ENCODE measurements at places on chromosomes 12 and 14. TPM values are rescaled to one million over a fixed set of nuclear protein-coding genes. Genes with fewer than 3 reads are reported as not detected.

DNA sequence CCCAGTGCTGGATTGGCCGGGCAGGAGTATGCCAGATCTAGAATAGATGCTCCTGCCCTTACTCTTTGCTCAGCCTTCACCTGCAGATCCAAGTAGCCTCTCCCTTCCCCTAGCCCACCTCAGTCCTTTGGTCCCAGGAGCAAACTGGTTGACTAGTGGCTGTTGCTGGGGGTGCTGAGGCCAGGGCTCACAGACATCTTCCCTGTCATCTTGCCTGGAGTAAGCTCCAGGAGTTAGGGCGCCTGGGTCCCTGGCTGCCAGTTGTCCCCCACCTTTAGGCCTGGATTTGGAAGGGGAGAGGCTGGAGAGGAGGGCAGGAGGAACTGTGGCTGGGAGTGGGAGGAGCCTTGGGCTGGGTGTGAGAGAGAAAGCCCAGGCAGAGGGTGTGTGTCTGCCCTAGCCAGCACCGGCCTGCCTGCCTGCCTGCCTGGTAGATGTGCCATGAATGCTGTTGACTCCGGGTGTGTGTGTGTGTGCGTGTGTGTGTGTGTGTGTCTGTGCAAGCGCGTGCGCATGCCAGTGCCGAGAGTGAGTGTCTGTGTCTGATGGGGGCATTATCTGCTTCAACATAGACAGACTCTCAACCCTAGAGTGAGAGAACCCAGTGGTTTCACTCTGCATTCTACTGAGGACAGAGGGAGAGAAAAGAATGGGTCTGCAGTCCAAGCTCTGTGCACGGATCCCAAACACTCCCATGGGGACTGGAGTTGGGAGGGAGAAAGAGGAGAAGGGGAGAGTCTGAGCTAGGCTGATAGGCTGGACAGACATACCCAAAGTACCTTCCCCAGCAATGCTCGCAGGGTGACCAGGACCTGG, 845 bp upstream of the RARG start:
- H3K27me3 ChIP-seq = peaks cover 13% of the 10 kb centered on the region
- peaks cover 48% of the 10 kb centered on the region for H3K4me1 ChIP-seq
- no peaks in the 10 kb centered on the region for H3K36me3 ChIP-seq
- peak overlapping the region; percentile 89 for H3K4me3 ChIP-seq

GRCh38 chr12:3055026-3055703, 22.0 kb upstream of the TSPAN9 start:
- H3K4me1 ChIP-seq = no peaks in the 10 kb centered on the region
- no peaks in the 10 kb centered on the region for H3K36me3 ChIP-seq
- H3K27ac ChIP-seq = no peak overlapping the region
- no peak overlapping the region for H3K4me3 ChIP-seq
- peaks cover 2% of the 10 kb centered on the region for H3K27me3 ChIP-seq

- H3K36me3 ChIP-seq = no peaks in the 10 kb centered on the region
- no peak overlapping the region for H3K27ac ChIP-seq
- DNase-seq = no peak
- H3K4me3 ChIP-seq = no peak overlapping the region
Observed at GRCh38 chr14:79465651-79466050, 745.7 kb downstream of the DIO2 start.

- DNase-seq = no peak
- peaks cover 55% of the 10 kb centered on the region for H3K4me1 ChIP-seq
- peak overlapping the region; percentile 92 for H3K27ac ChIP-seq
- no peaks in the 10 kb centered on the region for H3K36me3 ChIP-seq
Observed at GRCh38 chr12:1691123-1692007, 495 bp downstream of the ADIPOR2 start.

DNA sequence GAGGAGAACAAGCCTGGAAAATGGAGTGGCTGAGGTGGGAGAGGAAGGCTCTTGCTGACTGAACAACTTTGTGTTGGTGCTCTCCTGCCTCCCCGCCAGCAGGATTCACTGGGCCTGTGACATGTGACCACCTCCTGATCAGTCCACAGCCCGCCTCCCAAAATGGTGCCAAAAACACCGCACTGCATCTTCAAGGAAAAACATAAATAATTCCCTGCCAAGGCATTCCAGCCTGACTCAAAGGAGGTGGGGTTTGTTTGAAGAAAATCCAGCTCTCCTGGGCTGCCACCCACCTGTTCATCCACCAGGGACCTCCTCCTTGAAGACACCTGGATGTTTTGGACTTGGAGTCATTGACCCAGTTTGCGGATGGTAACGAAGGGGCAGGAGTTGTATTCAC, 83.8 kb upstream of the PIWIL1 start:
- H3K27ac ChIP-seq = no peak overlapping the region
- H3K4me3 ChIP-seq = no peak overlapping the region
- no peaks in the 10 kb centered on the region for H3K4me1 ChIP-seq

GRCh38 chr12:1073652-1074051, 82.6 kb downstream of the ERC1 start:
- no peaks in the 10 kb centered on the region for H3K4me1 ChIP-seq
- H3K27me3 ChIP-seq = no peaks in the 10 kb centered on the region
- no peak for DNase-seq

GRCh38 chr14:23294734-23295561, 7.7 kb downstream of the PPP1R3E start:
- peaks cover 4% of the 10 kb centered on the region for H3K36me3 ChIP-seq
- H3K4me1 ChIP-seq = peaks cover 23% of the 10 kb centered on the region
- DNase-seq = peak; percentile 60

DNA sequence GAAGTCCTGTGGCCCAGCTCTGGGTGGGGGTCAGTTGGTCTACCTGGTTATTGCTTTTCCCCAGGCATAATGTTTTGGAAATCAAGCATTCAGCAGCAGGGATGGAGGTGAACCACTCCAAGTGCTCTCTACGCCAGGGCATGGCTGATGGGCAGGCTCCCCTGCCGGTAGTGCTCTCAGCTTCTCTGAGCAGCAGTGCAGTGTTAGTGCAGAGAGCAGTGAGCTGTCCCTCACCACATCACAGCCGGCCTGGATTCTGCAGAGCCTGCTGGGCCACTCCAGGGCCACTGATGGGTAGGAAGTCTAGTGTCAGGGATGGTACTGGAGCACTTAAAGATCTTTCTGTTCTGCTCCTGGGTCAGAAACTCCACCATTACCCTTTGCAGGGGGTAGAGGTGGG, 151.1 kb downstream of the CALM1 start:
- no peak for DNase-seq
- H3K27ac ChIP-seq = no peak overlapping the region
- H3K4me1 ChIP-seq = no peaks in the 10 kb centered on the region
- H3K27me3 ChIP-seq = no peaks in the 10 kb centered on the region
- H3K36me3 ChIP-seq = no peaks in the 10 kb centered on the region

DNA sequence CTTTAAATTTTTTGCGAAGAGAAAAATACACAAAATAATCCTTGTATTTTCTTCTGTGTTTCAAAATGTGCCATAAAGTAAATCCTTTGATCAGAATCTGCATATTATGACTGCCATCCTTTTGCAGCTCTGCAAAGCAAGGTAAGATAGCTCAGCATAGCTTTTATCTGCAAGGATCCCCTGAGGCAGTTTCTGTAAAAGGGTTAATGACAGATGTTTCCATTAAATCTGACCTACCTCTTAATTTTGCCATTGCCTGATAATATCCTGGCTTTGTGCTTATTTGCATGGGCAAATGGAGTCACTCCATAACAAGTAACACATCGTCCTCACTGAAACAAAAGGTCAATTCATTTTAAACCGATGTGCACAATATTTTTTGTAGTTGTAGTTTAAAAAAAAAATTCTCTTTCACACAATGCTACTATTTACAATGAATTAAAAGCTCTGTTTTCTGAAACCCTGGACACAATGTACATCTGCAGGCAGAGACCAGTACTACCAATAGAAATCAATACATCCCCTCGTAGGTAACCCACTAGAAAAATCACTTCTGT, 108.5 kb upstream of the SOX5 start:
- DNase-seq = no peak
- no peaks in the 10 kb centered on the region for H3K4me1 ChIP-seq
- no peak overlapping the region for H3K27ac ChIP-seq
- no peak overlapping the region for H3K4me3 ChIP-seq
- H3K27me3 ChIP-seq = no peaks in the 10 kb centered on the region

DNA sequence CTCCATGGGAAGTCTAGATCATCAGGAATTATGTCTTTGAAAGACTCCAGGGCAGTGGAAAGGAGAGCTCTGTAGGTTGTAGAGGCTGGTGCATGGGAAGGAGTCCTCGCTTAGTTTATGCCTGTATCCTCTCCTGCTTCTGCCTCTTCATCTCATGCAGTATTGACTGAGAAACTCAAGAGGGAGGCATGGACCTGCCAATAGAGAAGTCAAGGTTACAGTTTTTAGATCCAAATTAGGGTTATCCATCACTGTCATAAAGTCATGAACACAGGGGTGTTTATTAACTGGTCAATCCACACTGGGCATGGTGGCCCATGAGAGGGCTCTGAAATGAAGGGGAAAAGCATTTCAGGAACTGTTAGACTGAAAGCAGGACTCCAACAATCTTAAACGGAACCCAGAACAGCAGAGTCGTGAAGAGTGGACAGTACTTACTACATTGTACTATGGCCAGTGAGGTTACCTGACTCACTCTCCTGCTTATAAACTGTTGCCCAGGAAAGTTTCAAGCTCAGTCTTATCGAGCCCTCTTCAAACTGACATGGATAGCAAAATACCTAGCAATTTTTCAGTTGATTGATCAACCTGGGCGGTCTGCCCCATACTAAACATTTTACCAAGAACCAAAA, 30.1 kb upstream of the DHRS7 start:
- H3K4me1 ChIP-seq = no peaks in the 10 kb centered on the region
- H3K27me3 ChIP-seq = peaks cover 7% of the 10 kb centered on the region
- no peak overlapping the region for H3K4me3 ChIP-seq
- H3K36me3 ChIP-seq = no peaks in the 10 kb centered on the region
- H3K27ac ChIP-seq = no peak overlapping the region
- no peak for DNase-seq

DNA sequence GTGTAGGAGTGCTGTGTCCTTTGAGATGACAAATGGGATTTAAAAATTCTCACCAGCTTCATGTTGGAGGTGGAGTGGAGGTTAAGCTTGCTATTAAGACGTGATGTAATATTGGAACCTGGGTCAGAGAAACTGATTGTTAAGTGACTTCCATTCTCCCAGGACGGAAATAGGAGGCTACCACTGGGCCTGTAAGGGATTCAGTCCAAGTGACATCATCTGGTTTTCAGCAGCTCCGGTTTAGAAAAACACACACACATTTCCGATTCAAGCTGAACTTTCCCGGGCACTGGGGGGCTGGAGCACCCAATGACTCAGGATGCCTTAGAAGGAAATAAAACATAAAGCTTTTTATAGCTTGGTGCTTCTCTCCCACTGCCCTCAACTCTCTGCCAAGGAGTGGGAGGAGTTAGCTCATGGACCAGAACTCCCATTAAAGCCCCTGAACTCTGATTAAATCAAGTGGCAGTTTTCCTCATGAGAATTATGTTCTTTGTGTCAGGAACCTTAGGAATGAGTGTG, 12.4 kb downstream of the CALM1 start:
- peaks cover 26% of the 10 kb centered on the region for H3K36me3 ChIP-seq
- peak overlapping the region; percentile 78 for H3K27ac ChIP-seq
- no peak overlapping the region for H3K4me3 ChIP-seq
- H3K4me1 ChIP-seq = peaks cover 57% of the 10 kb centered on the region

GRCh38 chr14:105311838-105312237, 2.7 kb upstream of the PACS2 start:
- peaks cover 16% of the 10 kb centered on the region for H3K4me1 ChIP-seq
- DNase-seq = no peak
- no peaks in the 10 kb centered on the region for H3K36me3 ChIP-seq
- H3K27me3 ChIP-seq = peaks cover 15% of the 10 kb centered on the region

DNA sequence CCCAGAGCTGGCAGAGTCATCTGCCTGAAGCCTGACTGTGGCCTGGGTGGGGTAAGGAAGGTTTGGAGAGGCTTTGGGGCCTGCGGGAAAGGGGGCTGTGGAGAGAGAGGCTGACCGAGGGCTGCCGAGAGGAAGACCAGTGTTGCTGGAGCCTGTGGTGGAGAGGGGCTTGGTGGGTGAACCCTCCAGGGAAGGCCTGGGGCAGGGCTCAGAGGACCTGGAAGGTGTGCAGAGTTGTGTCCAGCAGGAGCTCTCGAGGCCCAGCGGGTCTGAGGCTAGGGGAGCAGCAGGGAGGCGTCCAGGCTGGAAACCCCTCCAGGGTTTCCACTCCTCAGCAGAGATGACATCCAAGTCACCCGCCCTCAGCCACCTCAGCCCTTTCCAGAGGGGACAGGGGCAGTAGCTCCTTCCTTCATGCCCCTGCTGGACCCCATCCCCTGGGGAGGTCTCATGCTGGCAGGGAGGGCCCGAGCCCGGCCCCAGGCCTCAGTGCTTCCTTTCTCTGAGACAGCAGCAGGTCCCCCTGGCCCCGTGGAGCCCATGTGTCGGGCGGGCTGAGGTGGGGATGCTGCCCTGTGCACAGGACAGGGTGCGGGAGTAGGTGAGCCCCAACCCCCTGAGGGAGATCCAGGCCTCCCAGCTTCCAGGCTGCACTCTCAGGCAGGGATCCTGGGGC, 8.4 kb downstream of the CEP170B start:
- H3K27ac ChIP-seq = no peak overlapping the region
- H3K36me3 ChIP-seq = no peaks in the 10 kb centered on the region
- DNase-seq = no peak
- peaks cover 10% of the 10 kb centered on the region for H3K27me3 ChIP-seq

- H3K4me3 ChIP-seq = peak overlapping the region; percentile 94
- H3K27ac ChIP-seq = peak overlapping the region; percentile 51
- DNase-seq = no peak
- peaks cover 54% of the 10 kb centered on the region for H3K4me1 ChIP-seq
- H3K27me3 ChIP-seq = peaks cover 8% of the 10 kb centered on the region
Observed at GRCh38 chr14:50530794-50531365, 1.5 kb downstream of the MAP4K5 start.

DNA sequence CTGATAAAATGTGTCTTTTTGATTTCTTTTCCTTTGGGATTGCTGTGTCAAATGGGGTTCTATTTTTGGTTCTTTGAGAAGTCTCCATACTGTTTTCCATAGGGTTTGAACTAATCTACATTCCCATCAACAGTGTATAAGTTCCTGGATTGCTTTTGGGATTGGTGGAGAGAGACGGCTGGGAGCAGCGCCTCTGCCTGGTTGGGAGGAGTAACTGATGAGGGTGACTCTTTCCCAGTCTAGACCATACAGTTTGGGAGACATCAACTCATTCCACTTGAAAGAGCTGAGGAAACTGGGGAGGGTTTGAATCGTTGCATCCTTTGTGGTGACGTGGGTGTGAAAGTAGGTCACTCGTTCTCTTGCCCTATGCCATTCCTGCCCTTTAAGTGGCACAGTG, 42.3 kb upstream of the KCNA1 start:
- H3K4me3 ChIP-seq = no peak overlapping the region
- H3K4me1 ChIP-seq = no peaks in the 10 kb centered on the region
- DNase-seq = no peak

AICDA gene
- not detected for polyA plus RNA-seq

TMPRSS12 gene
- not detected for polyA plus RNA-seq

PKP2 gene
- not detected for polyA plus RNA-seq

GLIPR1L1 gene
- not detected for polyA plus RNA-seq

SLC2A14 gene
- not detected for polyA plus RNA-seq

C1S gene
- not detected for polyA plus RNA-seq

MGP gene
- polyA plus RNA-seq = 0.51 TPM

REC8 gene
- polyA plus RNA-seq = 3.8 TPM

OVCH1 gene
- polyA plus RNA-seq = not detected

COL2A1 gene
- polyA plus RNA-seq = not detected

LRRC43 gene
- 6.2 TPM for polyA plus RNA-seq

Data from immature natural killer cell (primary cell).